Esophagus mucosa (tissue), 1 donor: ENCODE measurements at places on chromosomes 1 and 21. TPM values are rescaled to one million over a fixed set of nuclear protein-coding genes. Genes with fewer than 3 reads are reported as not detected.

MYOM3 gene
- total RNA-seq: 0.88 TPM

TRMT13 gene
- 9.4 TPM for total RNA-seq

PRR9 gene
- total RNA-seq: not detected

WRAP73 gene
- total RNA-seq: 13.9 TPM

S100A9 gene
- 34,355 TPM for total RNA-seq

DNA sequence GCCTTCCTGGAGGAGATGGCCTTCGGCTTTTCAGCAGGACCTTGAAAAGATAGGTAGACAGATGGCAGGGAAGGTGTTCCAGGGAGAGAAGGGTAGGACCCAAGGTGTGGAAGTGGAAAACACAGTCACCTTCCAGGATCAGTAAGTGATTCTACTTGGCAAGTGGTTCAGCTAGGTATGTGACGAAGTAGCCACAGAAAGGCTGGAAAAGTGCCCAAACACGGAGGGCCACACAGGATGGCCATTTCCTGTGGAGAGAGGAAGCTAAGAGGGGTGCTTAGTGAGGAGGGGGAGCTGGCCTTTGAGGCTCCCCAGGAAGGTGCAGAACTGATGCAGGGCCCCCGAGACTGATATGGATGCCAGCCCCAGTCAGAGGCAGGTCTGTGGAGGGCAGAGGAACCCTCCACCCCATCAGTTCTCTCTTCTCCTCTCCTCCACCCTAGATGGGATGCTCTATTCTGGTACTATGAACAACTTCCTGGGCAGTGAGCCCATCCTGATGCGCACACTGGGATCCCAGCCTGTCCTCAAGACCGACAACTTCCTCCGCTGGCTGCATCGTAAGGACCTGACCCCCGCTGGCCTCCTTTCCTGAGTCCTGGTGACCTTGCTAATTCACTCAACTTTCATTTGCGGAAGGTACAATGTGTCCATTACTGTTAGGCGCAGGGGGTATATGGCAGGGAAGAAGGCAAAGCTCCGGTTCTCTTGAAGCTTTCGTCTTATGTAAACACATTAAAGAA lies 6.8 kb downstream of the SEMA4A start:
- ATAC-seq: no peak

DNA sequence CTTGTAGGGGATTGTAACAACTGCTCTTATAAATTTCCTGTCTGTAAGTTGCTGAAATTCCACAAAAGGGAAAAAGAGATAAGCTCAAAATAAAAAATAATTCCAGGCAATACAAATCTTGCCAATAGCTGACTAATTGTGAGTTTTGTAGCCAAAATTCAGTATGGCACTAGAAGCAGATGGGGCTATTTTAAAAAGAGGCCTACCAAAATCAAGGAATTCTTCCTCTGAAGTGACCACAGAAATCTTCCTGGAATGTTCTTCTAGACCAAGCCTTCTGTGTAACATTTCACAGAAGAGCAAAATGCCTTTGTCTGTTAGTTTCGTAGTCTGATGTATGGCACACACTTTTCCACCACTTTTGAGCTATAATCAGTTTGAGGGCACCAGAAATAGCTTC lies 127.6 kb downstream of the CYYR1 start:
- ATAC-seq: no peak

DNA sequence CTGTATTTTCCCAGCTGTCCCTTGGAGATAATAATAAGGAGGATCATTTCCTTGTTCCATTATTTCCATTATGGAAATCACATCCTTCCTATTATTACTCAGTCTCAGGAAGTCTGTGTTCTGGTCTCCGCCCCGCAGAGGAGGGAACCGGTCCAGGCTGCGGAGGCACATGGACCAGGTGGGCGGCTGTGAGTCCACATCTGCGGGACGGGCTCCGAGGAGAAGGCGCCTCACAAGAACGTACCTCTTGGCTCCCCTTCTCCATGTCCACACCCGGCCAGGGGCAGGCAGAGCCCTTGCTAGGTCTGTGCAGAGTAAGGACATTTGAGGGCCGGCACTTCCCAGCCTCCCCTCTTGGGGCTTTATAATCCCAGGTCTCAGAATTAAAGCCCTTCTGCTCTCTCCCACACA lies 14.6 kb downstream of the RAB7B start:
- ATAC-seq: no peak

- no peak for ATAC-seq
Measured at GRCh38 chr1:6674771-6675170, 26.8 kb downstream of the DNAJC11 start.

DNA sequence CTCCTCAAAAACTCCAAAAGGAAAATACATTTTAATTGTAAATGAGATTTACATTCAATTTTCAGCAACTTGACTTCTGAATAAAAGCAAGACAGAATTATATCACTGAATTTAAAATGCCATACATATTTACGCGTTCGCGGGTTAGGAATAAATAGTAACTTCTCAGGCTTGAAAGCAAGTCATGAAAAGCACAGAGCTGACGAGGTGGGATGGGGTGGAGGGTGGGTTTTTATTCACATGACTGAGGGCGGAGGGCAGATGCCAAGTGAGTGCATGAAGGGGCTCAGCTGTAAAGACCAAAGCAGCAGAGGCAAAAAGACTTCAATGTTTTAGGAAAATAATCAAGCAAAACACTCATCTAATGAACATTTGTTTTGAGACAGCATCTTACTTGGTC lies 5.7 kb downstream of the CEP104 start:
- ATAC-seq: no peak

DNA sequence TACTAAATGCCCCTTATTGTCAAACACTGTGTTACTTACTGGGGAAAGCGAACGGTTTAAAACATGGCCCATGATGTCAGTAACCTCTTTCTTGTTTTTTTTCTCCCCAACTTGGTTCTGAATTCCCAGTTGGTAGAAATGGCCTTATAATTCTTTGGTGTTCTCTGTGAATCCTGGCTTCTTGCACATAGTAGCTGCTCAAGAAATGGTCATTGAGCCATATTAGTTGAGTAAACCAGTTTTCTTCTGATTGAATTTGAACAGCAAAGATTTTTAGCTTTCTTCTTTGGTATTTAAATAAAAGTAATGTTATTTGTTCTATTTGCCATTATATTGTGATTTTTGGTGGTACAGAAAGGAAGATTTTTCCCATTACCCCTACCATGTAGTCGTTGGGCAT lies 87.3 kb downstream of the NFIA start:
- ATAC-seq: no peak

DNA sequence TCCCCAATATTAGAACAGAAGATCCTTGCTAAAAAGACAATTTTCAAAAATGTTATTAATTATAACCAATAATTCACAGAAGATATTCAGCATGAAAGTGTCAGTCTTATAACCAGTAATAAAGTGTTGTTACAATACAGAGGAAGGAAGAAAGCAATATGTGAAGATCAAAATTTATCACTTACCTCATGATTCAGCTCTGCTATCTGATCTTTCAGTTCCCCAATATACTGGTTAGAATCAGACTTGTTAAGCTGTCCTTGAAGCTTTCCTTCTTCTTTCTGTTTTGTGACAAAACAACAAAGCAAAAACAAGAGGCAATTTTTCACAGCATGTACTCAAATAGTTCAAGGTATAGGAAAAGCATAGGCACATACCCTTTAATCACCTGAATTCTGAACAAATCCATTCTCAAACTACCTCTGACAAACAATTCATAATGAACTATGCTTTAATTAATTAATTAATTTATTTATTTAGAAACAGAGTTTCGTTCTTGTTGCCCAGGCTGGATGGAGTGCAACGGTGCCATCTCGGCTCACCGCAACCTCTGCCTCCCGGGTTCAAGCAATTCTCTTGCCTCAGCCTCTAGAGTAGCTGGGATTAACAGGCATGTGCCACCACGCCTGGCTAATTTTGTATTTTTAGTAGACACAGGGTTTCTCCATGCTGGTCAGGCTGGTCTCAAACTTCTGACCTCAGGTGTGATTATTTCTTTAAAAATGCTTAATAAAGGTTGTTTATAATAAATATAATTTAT lies 76.9 kb upstream of the GFI1 start:
- ATAC-seq: no peak

DNA sequence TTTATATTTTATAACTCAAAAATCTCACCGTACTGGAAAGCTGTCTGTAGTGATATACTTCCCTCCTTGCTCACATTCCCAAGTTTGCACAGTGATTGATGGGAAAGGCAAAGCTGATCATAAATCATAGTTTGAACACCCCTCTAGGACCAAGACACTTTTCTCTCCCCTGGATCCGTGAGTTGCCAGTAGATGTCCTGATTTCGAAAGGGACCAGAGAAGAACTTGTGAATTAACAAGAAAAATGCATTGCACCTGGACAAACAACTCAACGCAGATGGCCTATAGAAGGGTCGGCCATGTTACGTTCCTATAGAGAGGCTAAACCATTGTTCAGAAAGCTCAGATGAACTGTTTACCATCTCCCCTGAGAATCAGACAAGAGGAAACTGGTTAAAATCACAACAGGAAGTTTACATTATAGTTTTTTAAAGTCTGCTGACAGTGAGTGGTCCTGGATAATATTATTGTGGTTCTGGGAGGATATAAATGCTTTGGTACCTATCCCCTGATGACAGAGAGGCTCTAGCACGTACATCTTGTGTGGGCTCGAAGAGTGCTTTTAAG lies 124.0 kb upstream of the SLC45A1 start:
- ATAC-seq: no peak

DNA sequence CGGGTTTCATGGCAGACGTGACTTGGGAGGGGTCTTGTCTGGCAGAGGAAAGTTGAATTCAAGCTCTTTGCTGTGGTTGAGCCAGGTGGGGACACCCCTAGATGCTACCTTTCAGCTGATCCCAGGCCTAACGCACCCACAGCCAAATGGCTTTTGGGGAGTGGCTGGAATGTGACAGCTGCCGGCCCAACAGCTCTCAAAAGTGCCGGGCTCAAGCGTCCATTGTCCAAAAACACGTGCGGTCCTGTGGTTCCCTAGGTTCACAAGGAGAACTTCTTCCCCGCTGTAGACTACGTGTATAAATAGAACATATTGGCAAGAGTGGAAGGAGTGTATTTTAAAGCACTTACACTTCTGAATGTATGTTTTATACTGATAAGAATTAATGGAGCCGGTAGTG lies 87.1 kb upstream of the ARHGEF16 start:
- no peak for ATAC-seq

DNA sequence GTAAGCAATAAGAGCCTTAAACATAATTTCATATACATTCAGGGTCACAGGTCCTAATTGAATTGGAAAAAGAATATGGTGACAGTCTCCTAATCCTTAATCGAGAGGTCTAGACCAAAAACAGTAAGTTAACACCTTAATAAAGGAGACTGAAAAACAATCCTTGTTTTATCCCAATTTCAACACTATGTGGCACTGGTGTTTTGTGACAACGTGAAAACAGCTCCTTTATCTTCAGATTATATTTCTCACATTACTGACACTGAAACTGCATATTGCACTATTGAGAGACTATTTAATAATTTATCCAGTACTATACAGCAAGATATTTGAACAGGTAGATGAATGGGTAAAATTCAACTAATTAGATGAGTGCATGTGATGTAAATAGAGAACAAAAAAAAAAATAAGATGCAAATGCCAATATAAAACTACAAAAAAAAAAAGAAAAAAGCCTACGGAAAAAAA lies 34.1 kb downstream of the TP53BP2 start:
- peak; percentile 48 for ATAC-seq

GRCh38 chr1:58782178-58783089 lies 1.4 kb downstream of the JUN start:
- ATAC-seq: peak; percentile 0

DNA sequence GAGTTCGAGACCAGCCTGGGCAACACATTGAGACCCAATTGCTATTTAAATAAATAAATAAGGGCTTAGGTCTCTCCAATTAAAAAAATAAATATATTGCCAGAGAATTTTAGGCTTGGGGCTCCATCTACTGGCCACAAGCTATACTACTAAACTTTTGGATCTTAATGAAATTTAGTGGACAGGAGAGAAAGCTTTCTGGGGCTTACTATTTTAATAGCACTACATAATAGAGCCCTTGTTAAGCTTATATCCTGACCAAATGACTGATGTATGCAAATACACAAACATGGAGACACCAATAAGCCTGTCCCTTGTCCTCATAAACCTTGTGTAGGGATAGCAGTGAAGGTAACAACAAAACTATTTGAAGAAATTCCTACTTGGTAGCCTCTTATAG lies 18.4 kb downstream of the CCT3 start:
- peak; percentile 29 for ATAC-seq

DNA sequence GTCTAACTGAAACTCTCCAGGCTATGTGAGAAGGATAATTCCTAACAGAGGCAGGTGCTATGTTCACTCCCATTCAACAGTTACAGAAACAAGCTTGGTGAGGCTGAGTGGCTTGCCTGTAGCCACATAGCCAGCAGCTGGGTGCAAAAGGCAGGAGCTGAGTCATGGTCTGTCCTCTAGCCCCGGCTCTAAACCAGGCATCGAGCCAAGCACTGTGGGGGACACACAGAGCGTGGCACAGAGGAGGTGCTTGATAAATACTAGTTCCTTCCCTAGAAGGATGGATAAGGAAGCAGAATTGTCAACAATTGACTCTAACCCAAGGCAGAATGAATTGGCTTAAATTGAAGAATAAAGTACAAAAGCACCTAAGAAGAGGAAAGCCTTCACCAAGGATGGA lies 10.4 kb upstream of the KCNA2 start:
- no peak for ATAC-seq

DNA sequence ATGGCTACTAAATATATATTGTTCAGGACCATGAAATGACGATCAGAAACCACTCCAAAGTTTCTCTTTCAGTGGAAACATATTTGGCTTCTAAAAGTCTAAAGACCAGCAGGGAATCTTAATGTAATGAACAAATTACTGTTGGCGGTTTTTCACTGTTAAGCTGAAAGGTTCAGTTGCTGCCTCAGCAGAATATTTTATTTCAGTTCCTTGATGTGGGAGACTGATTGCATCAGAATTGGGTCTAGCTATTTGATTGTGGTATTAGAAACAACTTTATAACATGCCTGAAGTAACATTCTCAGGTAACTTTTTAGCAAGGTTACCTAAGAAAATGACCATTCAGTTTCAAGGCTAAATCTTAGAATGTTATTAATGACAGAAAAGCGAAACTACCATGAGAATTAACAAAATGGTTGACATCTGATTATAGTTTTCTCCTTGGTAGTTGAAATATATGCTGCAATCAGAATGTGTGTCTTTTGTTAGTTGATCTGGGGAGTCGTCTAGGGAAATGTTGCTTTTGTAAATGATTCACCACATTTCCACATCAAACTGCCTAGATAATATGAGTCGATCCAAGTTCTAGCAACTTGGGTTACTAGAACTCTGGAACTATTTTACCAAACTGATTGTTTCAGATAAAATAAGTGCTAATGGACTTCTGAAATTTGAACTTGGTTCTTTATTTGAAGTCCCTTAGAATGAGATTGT lies 200.4 kb downstream of the HMCN1 start:
- ATAC-seq: no peak

DNA sequence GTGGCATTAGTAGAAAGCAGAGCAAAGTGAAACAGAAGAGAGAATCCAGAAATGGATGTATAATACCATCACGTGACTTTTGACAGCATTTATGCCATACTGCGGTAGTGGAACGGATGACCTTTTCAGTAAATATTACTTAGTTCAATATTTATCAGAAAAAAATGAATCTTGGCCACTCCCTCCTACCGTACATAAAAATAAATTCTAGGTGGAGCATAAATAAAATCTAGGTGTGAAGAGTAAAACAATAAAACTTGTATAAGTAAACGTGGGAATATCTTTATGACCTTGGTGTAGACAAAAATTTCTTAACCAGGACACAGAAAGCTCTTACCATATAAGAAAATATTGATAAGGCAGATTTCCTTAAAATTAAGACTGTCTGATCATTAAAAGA lies 182.6 kb downstream of the VPS13D start:
- no peak for ATAC-seq
